ENCODE measurements at places on chromosomes 5 and 9. TPM values are rescaled to one million over a fixed set of nuclear protein-coding genes. Genes with fewer than 3 reads are reported as not detected.

DNA sequence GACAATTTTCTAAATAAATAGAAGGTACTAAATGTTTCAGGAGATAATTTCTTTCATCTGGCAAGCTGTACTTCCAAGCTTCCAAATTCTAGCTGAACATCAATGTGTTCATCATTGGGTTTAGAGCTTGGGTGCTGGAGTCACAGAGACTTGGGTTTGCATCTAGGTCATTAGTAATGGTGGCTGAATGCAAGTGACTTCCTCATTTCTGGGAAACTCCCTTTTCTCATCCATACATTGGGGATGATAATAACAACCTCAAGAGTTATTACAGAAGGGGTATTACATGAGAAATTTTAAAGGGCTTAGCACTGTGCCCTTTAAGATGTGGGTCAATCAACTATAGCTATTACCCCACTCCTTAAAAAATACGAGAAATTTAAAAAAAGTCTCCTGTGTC lies 41.1 kb upstream of the KLF4 start:
- no peak for DNase-seq

DNA sequence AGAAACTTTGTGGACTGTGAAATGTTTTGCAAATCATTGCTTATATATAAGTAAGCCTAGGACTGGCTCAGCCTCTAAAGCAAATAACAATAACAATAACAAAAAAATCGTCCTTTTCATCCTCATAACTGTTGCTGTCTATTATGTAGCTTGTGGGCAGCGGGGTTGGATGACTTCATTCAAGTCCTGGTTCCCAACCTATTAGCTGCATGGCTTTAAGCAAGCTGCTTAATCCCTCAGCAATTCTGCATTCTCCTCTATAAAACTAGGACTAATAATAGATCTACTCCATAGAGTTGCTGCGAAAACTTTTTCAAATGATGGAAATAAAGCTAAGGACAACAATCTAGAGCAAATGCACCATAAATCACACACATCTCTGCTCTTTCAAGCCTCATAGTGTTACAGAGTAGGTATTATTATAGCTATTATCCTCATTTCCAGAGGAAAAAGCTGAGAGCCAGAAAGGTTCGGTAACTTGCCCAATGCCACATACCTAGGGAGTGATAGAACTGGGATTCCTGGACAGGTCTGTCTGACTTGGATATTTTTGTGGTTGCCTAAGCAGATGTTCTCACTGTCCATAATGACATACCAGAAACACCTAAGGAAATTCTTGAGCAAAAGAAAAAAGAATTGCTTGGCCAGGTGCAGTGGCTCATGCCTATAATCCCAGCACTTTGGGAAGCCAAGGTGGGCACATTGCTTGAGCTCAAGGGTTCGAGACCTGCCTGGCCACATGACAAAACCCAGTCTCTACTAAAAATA lies 98.8 kb upstream of the ADRA1B start:
- no peak for DNase-seq

GRCh38 chr5:134758504-134759341 lies at the start of gene DDX46:
TSS of gene DDX46 (plus strand) at chr5:134758779. CDS start at chr5:134758939, 160 bp downstream.
- DNase-seq, result peak; percentile 98

DNA sequence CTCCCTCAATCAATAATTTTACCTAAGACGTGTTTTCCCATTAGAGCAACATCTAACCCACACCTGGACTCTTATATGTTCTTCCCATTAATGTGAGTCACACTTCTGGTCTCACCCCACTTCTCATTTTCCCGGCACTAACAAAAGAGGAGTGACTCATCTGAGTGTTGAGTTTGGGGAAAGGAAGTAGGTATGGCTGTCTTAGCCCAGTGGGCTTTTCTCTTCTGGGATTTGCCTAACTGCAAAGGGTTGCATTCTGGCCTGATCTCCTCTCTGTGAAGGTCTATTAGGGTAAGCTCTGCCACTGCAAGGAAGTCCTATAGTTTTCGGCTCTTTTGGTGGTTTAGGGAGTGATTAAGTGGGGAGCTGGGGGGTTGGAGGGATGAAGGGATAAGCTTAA lies 195.6 kb downstream of the KIAA0825 start:
- DNase-seq, result no peak

DNA sequence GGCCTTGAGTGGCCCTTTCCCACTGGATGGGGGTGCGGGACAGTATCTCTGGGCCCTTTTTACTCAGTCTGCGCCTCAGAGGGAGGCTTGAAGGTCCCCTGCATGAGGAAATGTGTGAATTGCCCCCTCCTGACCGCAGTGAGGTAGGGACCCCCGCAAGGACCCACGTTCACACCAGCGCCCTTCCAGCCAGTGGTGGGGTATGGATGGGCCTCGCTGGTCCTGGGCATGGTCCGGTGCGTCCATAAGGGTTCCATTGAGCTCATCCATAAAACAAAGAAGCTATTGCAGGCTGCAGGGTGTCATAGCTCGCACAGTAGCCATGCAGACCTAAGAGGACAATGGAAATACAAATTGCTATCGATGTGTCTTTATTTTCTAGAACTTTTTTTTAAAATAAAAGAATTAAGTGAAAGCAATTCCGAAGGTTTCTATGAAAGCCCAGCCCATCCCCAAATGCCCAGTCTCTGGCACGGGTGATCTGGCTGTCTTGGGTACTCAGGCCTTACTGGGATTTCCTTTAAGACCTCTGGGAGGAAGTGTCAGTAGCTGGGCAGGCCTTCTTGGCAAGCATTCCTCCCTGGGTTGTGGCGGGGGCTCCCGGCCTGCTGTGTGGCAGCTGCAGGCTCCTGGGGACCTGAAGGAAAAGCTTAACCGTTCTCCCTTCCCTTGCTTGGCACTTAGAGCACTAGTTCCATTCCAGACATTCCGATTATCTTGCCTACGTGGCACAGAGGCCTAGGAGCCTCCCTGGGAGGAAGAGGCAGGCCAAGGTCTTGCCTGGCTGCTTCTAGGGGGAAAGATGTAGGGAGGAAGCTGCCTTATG lies 1.5 kb upstream of the SEMA5A start:
- peak; percentile 81 for DNase-seq

DNA sequence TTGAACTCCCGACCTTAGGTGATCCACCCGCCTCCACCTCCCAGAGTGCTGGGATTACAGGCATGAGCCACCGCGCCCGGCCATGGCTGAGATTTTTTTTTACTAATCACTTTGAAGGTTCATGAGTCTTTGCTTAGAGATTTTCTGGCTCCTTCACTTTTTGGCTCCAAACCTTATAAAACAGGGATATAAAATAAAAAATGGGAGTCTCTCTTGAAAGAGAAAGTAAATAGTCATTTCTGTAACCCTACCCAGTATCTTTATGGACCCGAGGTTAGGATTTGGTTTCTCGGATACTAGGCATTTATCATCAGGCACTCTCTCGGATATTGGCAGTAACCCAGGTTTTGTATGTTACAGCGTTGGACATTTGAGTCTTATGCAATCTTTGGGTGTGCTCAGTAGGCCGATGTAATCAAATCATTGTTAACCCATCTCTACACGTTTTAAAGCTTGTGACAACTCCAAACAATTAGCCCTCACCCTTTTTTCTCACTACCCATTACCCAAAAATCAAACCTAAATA lies 25.3 kb downstream of the STXBP1 start:
- no peak for DNase-seq

DNA sequence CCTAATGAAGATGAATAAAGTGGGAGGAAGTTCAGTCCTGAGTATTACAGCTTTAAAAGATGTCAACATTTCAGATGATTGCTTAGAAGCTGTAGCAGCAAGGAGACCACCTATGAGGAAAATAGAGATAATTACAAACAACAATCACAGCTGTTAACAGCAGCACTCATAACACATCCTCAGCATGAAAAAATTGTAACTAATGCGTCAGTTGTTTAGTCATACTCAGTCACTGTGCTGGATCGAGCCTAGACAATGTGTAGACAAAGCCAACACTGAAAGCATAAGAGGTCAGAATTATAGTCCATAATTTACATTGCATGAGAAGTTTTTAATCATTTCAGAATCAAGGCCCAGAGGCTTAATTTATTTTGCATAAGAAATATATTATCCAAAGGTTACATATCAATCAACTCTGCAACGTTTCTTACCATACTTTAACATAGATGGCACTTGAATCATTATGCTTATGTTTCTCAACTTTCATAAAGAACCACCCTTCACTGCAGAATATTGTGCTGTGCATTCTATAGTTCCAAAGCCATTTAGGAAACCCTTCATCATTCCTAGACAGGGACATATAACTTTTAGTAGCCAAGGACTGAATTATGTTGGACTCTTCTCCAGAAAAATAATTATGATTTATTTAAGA lies 60.2 kb upstream of the HAPLN1 start:
- DNase-seq, result no peak

GRCh38 chr9:112361601-112362000 lies 18.3 kb upstream of the HSDL2 start:
- no peak for DNase-seq

GRCh38 chr9:696332-697323 lies 144.9 kb upstream of the DMRT1 start:
- peak; percentile 64 for DNase-seq

DNA sequence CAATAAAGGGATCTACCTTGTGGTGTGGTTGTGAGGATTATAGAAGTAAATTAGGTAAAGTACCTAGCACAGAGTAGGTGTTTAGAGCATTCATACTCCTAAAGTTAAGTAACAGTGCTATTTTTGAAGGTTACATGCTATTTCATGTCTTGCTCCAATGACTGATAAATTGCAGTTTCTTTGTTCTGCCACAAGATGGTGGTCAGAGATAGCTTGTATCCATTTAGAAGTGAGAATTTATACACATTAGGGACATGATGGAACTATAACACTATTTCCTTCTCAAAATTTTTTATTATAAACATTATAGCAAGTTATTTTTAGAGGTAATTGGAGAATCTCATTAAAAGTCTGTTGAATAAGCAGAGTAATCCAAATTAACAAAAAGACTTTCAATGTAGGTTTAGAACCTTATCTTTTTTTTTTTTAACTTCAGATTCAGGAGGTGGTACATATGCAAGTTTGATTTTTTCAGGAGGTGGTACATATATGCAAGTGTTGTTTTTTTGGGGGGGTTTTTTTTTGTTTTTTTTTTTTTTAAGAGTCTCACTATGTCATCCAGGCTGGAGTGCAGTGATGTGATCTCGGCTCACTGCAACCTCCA lies 17.1 kb downstream of the MTREX start:
- no peak for DNase-seq

DNA sequence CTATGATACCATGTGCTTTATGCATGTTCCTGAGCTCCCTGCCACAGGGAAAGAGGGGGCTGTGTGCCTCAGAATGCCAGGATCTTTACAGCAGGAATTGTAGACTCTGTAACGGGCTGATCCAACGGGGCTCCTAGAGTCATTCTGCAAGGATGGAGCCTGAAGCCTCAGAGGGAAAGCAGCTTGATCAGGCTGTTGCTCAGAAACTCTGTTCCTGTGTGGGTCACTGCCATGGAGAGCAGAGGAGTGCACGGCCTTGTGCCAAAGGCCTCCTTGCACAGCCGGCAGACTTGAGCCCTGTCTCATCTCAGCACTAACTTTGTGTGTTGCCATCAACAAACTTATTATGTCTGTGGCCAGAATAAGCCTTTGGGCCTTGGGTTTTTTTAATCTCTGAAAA lies 51.8 kb downstream of the AMBP start:
- no peak for DNase-seq

DNA sequence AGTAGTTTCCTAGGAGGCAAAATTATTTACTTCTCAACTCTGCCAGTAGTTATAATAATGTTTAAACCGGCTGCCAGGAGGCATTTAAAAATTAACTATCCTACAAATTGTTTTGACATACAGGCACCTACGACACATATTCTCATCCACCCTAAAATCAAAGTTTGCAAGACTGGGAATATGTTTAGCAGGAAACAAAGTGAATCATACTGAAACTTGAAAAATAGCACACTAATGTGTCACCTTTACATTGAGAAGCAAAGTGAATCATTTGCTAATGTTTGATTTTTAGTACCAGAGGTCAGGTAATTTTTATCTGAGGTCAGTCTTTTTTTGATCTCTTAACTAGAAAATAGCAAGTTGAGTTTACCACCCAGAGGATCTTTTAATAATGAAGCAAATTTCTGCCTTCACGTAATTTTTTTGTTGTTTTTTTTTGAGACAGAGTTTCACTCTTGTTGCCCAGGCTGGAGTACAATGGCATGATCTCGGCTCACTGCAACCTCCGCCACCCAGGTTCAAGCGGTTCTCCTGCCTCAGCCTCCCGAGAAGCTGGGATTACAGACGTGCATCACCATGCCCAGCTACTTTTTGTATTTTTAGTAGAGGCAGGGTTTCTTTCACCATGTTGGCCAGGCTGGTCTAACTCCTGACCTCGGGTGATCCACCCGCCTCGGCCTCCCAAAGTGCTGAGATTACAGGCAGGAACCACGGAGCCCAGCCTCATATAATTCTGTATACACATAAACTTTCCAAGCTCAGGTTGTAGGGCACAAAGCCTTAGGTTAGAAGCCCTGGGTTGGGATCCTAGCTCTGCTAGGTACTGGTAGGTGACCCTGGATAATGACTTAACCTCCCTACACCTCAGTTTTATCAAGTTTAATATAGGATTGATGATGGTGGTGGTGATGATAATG lies 124.3 kb downstream of the UGCG start:
- no peak for DNase-seq

GRCh38 chr9:91102269-91102668 lies 259.4 kb downstream of the AUH start:
- no peak for DNase-seq

- no peak for DNase-seq
Measured at GRCh38 chr5:176610435-176610773, 448 bp upstream of the GPRIN1 start.

GRCh38 chr5:175246242-175246888 lies 197.6 kb downstream of the DRD1 start:
- DNase-seq, result peak; percentile 90

GRCh38 chr5:152456815-152457443 lies 51.9 kb upstream of the NMUR2 start:
- DNase-seq, result no peak

DNA sequence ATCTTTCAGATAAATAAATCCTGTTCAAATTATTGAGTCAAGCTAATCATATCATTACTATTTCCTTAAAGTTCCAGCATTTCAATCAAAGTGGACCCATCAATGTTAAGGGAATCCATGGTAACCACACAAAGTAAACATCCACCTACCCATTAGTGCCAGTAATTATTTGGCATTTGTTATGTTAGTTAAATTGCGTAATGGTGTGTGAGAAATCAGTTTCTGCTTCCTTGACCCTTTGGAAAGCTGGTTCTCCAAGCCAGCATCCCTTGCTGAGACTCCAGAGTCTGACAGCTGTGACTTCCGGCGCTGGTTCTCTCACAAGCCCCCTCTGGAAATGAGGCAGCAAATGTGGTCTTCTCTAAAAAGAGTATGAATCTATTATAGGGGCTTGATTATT lies 308.6 kb upstream of the EFNA5 start:
- DNase-seq, result no peak

The PCDHA9 gene
- total RNA-seq, result 0.13 TPM

The CDHR2 gene
- total RNA-seq, result not detected

The WDR38 gene
- not detected for total RNA-seq
